Activated CD8-positive, alpha-beta memory T cell treated with anti-CD3 and anti-CD28 coated beads, Interleukin-2, amount 10 ng/mL, durations not matched to agents 7 days and 5 days (primary cell): ENCODE measurements at places on chromosomes 13 and 19. TPM values are rescaled to one million over a fixed set of nuclear protein-coding genes. Genes with fewer than 3 reads are reported as not detected.

Gene EPS8L1
- total RNA-seq, result 4.5 TPM

Gene PLIN5
- not detected for total RNA-seq

Gene MYO1F
- total RNA-seq, result 250 TPM

Gene RXFP2
- not detected for total RNA-seq

Gene CDX2
- total RNA-seq, result not detected

Gene COPE
- 251 TPM for total RNA-seq

Gene PROZ
- not detected for total RNA-seq

Gene RGCC
- total RNA-seq, result 34.7 TPM

Gene GDF15
- not detected for total RNA-seq

Gene HS6ST3
- not detected for total RNA-seq

Gene NLRP12
- total RNA-seq, result not detected
